NCI-H1048 (cell line): ENCODE measurements at places on chromosomes 16 and 17.
A peak's percentile ranks its signal among the peaks of the same experiment; 100 is the strongest.

DNA sequence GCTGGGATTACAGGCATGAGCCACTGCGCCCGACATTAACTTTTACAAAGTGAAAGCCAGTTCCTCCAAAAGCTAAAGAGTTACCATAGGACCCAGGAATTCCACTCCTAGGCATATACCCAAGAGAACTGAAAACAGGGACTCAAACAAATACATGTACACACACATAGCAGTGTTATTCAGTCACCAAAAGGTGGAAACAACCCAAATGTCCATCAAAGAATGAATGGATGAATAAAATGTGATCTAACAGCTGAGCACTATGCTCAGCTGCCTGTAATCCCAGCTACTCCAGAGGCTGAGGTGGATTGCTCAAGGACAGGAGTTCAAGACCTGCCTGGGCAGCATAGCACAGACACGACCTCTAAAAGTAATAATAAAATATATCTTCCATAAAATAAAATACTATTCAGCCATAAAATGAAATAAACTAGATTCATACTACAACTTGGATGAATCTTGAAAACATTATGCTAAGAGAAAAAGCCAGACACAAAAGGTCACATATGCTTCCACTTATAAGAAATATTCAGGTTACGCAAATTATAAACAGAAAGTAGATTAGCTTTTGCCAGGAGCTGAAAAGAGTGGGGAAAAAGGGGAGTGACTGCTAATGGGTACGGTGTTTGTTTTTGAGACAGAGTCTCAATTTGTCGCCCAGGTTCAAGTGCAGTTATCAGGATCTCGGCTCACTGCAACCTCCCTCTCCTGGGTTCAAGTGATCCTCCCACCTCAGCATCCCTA lies 9.3 kb upstream of the USP7 start:
- no peak for DNase-seq

- DNase-seq: no peak
These were observed 17.7 kb downstream of the NAA60 start for GRCh38 chr16:3461151-3461550.

- DNase-seq: no peak
These were observed 96.0 kb downstream of the WDR59 start for GRCh38 chr16:74888888-74889287.

DNA sequence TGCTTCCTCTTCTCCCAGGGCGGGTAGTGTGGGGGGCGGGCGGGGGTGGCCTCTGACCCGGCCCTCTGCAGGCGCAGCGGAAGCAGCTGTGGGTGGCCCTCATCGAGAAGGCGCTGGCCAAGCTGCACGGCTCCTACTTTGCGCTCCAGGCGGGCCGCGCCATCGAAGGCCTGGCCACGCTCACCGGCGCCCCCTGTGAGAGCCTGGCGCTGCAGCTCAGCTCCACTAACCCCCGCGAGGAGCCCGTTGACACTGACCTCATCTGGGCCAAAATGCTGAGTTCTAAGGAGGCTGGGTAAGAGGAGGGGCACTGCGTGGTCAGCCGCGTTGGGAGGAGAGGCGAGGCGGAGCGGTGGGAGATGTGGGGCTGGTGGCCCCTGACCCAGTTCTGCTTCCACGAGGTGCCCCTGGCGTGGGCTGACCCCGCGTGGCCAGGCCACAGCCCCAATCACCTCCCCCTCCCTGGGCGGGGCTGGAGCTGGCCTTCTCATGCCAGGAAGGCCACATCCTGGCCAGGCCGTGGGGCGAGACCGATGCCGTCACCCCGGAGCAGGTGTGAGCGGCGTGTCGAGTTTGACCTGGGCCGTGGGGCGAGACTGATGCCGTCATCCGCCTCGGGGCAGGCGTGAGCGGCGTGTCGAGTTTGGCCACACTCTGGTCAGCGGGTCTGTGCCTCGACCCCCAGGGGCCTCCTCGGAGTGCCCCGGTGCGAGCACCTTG lies 10.5 kb upstream of the PRR35 start:
- no peak for DNase-seq

DNA sequence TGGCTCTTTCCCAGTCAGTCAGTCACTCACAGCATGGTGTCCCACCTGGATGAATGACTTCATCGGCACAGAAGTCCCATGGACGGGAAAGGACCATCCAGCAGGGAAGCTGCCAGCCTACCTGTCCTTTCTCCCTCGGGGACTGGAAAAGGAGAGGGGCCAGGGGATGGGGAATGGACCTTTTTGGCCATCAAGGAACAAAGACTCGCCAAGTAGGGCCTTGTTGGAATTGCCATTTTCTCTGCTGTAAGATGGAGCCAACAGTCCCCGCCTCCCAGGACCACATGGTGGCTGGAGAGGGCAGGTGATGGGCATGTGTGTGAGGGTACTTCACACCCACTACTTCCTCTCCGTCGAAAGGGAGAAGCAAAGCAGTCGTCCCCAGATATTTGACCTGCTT lies 67.8 kb upstream of the LHX1 start:
- DNase-seq: no peak

- no peak for DNase-seq
These were observed 31.1 kb downstream of the RPH3AL start for GRCh38 chr17:321386-321941.

DNA sequence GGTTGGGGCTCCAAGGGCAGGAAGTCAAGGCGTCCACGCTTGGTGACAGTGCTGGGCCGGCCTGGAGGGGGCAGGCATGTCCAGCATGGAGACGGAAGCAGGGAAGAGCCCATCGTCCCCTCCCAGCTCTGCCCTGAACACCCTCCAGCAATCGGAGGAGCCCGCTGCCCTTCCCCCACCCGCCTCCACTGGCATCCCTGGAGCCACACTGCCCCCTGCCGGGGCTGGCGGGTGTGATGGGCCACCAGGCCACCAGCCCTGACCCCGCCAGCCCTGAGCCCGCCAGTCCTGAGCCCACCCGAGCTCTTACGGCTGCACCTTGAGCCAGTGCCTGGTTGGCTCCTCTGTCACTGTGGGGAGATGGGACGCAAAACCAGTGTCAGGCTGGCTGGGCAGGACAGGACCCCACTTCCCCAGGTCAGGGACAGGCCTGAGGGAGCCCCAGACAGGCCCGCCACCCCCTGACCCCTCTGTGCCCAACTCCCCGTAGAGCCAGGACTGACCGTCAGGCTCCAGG lies 4.1 kb upstream of the CDH15 start:
- no peak for DNase-seq

- DNase-seq: no peak
These were observed 105.9 kb downstream of the ABCC12 start for GRCh38 chr16:48049847-48050246.

DNA sequence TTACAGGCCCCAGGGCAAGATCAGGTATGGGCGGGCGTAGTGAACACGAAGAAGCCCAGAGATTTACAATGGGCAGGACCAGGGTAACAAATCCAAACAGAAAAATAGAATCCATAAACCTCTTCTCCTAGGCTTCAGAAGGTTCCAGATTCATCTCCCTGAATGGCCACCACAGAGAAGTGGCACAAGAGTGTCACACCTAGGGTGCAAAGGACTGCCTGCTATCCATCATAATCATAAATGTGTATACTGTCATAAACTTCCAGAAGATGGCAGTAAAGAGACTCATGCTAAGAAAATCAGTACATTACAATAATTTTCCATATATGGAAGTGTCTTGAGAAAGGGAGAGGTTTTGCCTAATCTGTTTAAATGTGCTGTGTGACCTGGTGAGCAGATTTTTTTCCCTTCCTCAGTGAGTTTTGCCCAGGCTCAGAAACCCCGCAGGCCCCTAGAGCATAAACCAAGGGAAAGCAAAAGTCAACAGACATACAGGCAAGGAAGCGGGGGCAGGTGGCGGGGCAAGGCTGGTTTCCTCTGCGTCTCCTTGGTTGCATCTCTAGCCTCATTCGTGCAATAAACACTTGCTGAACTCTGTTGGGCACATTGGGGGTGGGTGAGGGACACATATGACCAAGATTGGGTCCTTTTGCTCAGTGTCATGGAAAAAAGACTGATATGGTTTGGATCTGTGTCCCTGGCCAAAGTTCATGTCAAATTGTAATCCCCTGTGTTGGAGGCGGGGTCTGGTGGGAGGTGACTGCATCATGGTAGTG lies 92.0 kb upstream of the CDH5 start:
- no peak for DNase-seq

DNA sequence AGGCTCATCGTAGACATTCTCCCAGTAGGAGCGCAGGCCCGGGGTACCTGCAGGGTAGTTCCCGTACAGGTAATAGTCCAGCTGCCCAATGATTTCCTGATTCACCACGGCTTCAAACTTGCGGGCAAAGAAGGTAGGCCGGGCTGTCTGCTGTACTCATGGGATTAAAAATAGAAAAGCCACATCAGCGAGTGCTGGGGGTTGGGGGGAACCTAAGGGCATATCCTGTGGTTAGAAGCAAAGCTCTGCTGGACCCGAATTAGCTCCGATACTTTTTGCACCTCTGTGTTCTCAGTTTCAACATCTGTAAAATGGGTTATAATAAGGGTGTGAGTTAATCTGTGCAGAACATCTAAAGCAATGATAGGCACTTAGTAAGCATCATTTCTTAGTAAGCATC lies 336.2 kb downstream of the XYLT1 start:
- no peak for DNase-seq

DNA sequence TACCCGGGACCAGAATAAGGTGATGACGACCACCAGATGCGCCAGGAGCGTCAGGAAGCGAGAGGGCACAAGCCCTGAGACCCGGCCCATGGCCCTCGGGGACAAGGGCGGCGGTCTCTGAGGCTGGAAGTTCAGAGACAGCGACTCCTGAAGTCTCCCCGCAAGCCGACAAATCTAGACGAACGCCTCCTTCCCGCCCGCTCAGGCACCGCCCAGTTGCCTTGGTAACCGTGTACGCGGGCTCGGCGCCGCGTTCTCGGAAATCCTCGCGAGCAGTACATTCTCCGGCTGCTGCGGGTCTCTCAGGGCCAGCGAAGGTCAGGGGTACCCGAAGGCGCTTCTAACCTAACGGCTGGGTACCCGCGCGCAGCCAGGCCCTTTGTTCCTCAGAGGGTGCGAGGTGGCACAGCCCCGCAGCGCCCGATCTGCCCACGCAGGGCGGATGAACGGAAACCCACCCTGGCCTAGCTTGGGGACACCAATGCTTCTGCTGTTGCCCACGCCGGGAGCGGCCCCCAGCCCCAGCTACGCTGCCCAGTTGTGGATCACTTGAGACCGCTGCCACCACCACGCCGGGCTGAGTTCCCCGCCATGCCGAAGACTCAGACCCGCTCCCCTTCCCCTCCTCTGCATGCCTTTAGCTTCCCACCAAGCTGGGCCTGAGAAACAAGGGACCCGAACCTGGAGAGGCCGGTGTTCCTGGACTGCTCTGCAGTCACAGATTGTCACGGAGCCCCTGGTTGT lies at the start of gene TMEM107:
TSS of gene TMEM107 (minus strand) at position 184 of the 744 bp plus-strand sequence. CDS start at position 90, 94 bp downstream.
- peak; percentile 46 for DNase-seq
